ENCODE measurements at places on chromosomes 13 and 19.

GRCh38 chr13:31334994-31335557 lies 135.3 kb downstream of the B3GLCT start:
- no peak for DNase-seq

DNA sequence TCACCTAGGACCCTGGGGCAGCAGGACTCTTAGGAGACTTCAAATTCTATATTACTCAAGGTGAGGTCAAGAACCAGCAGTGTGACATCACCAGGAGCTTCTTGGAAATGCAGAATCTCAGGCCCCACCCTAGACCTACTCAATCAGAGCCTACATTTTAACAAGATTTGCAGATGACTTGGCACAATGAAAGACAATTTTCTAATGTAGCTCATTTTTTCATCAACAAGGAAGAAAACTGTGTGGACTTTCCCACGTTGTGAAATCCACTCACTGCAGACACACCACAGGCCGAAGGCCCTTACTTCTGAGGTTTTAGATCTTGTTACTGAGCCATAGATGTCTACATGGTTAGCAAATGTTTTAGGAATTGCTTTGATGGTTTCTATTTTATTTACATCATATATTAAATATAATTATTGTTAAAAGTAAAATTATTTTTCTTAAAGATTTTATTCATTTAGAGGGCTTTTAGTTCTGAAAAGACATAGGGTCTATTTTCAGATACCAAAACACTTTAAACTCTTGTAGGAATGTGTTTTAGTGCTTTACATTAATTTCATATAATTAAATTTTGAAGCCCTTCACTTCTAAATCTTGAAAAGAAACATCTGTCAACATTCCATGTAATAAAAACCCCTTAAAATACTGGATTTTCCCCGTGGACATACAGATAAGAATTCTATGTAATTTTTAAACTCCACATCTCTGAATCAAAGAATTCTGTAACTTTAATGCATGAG lies 18.5 kb upstream of the STARD13 start:
- DNase-seq = no peak

DNA sequence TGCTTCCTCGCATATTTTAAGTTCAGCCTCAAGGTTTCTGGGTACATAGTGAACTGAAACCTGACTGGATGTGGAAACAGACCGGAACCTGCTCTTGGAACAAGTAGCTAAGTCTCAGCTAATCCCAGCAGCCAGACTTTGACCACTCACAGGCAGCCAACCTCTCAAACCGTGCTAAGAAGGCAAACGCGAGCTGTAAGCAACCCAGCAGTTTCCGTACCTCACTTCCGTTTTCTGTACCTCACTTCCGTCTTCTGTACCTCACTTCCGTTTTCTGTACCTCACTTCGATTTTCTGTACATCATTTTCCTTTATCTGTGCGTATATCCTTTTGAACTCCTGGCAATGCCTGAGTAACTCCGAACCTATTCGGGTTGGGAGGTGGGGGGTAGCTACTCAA lies 96.8 kb downstream of the SUCLA2 start:
- DNase-seq = no peak

GRCh38 chr13:67134417-67135129 lies 95.6 kb downstream of the PCDH9 start:
- no peak for DNase-seq

DNA sequence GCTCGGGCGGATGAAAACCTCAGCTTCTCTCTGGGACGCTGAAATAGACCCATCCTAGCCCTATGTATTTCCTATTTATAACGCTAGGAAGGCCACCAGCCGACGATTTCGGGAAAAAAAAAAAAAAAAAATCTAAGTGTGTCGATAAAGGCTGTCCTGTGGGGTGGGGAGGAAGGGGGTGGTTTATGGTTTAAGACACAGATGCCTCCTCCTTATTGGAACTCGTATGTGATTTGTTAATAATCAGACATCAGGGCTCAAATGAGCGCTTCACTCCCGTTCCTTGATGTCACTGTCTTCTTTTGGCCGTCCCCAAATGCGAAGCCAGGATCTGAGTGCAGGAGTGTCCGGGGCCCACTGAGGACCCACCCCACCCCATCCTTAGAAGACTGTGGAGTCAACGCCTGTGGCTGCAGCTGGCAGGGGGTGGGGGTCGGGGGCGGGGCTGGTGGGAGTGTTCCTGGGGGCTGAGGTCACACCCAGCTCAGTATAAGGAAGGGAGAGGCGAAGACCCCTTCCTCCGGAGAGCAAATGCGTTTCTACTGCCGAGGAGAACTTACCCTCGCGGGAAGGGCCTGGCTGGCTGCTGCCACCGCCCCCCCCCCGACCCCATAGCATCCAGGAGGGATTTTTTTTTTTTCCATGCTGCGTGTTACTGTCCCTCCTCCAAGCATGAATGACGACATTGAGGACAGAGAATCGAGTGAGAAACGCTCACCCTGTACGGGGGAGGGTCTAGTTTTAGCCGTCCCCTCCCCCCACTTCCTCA lies 971 bp downstream of the ATCAY start:
- DNase-seq = no peak

DNA sequence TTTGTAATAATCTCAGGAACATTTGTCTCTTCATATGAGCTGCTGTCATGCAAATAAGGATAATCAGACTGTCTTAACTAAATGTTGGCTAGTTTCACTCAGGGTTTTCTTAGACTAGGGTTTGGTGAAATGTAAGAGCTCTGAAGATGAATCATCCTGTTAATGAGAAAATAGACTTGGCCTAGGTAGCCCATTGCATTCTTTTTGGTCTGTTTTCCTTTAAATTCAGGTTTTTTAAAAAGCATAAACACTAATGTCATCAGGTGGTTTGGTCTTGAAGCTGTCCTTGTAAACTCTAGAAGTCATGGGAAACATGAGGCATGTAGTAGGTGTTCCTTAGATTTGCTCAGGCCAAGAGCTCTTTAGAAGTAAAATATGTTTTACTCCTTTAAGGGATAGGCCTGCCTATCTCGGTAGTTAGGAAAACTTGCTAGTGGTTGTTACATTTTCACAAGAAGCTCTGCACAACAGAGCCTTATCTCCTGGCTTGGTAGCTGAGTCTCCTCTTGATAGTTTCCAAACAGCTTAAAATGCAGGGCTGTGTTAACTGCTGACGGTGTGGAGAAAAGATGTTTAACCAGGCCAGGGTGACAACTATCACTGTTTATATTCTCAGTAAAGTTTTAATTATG lies 62.0 kb upstream of the C1QTNF9B start:
- no peak for DNase-seq

DNA sequence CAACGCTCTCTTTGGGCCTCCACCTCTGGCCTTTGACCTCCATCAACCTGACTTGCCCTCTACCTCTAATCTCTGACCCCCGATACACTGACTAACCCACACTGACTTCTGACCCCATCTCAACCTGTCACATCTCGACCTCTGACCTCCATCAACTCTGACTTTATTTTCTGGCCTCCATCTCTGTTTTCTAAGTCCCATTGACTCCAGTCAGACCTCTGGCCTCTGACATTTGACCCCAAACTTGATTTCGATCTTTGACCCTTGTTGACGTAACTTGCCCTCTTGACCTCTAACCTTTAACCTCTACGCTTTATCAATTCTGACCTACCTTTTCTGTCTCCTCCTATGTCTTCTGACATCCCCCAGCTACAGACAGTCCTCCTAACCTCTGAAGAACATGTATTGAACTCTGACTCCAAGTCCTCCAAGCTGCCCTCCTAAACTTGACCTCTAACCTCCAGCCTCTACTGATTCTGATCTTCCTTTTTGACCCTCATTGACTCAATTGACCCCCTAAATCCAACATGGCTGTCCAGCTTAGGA lies 780 bp downstream of the ACP4 start:
- DNase-seq = no peak

GRCh38 chr13:110109910-110110309 lies 197.0 kb downstream of the COL4A1 start:
- no peak for DNase-seq

DNA sequence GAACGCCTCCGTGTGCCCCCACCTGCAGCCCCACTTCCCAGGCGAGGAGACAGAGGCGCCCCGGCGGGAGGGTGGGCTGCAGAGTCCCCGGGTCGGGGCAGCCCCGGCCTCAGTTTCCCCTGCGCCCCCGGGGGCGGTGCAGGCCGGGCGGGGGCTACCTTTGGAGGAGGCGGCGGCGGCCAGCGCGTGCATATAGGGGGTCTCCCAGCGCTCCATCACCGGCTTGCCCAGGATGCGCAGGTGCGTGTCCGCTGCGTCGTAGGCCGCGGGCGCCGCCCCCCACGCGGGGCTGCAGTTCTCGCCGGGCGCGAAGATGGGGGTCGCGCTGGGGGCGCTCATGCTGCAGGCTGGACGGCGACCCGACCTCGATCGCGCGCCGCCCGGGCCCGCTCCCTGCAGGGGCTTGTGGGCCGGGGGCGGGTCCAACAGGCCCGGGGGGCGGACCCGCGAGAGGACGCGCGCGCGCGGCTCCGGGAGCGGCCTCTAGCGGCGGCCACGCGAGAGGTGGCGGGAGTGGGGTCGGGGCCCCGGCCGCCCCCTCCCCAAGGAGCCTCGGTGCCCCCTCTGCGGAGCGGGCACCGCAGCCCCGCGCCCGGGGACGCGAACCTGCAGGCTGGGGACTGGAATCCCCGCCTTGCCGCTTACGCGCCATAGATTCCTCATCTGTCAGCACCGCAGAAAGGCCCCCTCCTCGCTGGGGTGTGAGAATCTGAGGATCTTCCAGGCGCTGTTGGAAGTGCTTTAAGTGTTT lies at the start of gene GAMT:
Gene GAMT, minus strand, starts transcription at position 405 of the 751 bp plus-strand sequence. Its CDS starts 66 bp downstream, at position 339.
- DNase-seq = no peak

DNA sequence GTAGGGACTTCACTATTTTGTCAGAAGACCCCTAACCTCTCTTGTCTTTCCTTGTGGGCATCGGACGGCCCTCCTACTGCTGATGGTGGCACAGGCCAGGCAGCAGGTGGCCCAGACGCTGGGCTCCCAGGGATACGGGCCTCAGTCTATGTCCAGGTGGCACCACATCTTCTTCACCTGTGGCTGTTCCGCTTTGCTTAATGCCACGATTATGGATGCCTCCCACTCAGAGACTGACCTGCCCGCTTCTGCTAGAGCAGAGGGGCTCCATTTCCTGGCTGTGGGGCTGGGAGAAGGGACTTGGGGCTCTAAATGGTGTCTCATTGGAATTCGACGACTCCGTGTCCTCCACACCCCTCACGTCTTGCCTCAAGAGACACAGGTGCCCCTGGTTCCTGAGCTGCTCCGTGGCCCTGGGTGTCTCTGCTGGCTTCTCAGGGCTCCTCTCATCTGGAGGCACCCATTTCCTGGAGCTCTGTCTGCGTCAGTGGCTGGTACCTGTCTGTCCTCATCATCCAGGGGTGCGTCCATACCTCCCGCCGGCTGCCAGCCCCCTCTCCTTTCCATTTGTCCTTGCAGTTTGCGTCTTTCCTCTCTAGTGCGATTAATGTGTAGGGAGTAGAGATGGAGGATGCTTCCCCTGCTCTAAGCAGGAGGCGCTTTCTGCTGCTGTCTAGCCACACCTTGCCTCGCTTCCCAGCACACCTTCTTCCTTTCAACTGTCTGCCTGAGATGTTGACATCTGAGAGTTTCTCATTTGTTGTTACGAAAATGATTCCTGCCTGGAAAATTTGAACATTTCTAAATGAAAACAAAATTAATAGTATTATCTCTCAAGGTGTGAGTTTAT lies 63.4 kb downstream of the TEX29 start:
- DNase-seq = no peak

- no peak for DNase-seq
Observed at GRCh38 chr13:23339225-23339624, 94.3 kb downstream of the SACS start.

DNA sequence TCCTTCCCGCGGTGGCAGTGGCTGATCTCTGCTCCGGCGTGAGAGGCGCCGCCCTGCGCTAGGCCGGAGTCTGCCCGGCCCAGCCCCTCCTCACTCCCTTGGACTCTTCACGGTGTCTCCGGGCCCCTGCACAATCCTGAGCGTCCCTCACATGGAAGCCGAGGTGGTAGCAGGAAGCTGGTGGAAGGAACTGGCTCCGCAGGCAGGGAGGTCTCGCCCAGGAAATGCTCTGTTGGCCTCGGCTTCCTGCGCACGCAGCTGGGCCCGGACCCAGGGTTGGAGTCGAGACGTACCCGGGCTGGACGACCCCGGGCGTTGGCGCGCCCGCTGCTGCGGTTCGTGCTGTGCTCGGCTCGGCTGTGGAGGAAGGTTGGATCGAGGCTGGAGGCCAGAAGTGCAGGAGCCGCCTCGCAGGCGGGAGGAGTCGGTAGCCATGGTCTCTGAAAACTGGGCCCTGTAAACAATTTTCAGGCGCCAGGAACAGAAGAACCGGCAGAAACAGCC lies 46.3 kb downstream of the ZNF724 start:
- DNase-seq = no peak

DNA sequence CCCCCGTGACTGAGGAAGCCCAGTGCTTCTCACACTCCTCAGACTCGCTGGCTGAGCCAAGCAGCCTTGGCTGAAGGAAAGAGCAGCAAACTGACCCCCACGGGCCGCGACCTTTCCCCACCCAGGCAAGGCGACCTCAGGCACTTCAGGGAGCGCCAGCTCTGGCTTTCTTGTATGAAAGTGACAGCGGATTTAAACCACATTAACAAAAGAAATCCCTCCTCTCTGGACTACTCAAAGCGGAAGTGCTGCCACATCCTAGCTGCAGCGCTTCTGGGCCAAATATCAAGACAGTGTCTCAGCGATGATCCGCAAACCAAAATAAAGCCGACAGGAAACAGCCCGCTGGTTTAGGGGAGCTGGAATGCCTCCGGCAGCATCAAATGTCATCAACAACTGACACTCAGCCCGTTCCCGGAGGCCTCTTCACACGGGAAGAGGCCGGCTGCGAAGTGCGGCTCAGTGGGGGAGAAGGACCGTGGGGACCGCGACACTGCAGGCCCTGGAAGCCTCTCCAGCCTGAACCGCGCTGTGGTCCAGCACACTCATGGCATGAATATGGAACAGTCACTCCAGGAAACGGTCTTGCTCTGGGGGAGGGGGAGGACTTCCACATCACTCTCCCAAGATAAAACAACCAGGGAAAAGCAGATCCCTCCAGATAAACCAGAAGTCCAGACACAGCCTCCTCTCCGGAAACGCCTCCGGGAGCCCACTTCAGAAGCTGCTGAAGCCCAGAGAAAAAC lies 1.4 kb downstream of the RASA3 start:
- no peak for DNase-seq

GRCh38 chr13:112711528-112712265 lies 21.9 kb downstream of the ATP11A start:
- DNase-seq = no peak

DNA sequence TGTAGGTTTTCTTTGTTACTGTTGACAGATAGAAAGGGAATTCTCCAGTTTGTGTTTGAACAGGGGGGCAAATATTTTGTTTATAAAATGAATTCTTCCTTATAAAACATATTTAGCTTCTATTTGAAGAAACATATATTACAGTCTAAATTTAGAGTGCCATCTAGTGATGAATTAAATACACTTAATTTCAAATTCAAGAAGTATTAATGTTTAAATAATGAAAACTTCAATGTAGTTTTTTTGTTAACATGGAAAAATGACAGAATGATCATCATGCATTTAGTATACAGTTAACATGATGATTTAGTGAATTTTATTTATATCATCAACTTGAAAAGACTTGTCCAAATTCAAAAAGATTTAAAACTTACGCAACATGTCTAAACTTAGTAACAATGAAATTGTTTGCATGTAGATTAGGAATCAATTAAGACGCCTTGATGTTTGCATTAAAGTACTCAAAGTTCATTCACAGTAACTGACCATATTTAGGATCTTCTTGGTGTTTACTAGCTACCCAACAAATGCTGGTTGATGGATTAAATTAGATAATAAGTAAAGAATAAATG lies 765.9 kb upstream of the SLITRK1 start:
- no peak for DNase-seq

GRCh38 chr19:37817180-37817981 lies 38.0 kb upstream of the ZNF573 start:
- DNase-seq = peak; percentile 10

All from stimulated activated CD8-positive, alpha-beta memory T cell treated with anti-CD3 and anti-CD28 coated beads, Interleukin-12 subunit alpha, Interleukin-12 subunit beta, amount 100 ng/mL, for 1 hour (primary cell).